ENCODE measurements at places on chromosomes 5 and 9.

GRCh38 chr5:73387149-73387591, 61.4 kb downstream of the FOXD1 start:
- DNase-seq, result no peak

GRCh38 chr9:108178318-108178717, 677.5 kb downstream of the ACTL7B start:
- no peak for DNase-seq

GRCh38 chr9:121157939-121158338, 43.7 kb downstream of the RAB14 start:
- no peak for DNase-seq

GRCh38 chr5:134143944-134144941, 29.8 kb downstream of the TCF7 start:
- DNase-seq, result no peak

GRCh38 chr9:105535920-105536668, 21.8 kb upstream of the FKTN start:
- DNase-seq, result no peak

- no peak for DNase-seq
These were observed 459.4 kb downstream of the GADD45G start for GRCh38 chr9:90064248-90064647.

Measured in spinal cord (tissue), 10 donors.